ENCODE measurements at places on chromosomes 13 and 19.
A peak's percentile ranks its signal among the peaks of the same experiment; 100 is the strongest.

- DNase-seq = no peak
Observed at GRCh38 chr19:30529876-30530275, 157.7 kb downstream of the ZNF536 start.

- DNase-seq = no peak
Observed at GRCh38 chr13:106657104-106657503, 89.2 kb upstream of the ARGLU1 start.

DNA sequence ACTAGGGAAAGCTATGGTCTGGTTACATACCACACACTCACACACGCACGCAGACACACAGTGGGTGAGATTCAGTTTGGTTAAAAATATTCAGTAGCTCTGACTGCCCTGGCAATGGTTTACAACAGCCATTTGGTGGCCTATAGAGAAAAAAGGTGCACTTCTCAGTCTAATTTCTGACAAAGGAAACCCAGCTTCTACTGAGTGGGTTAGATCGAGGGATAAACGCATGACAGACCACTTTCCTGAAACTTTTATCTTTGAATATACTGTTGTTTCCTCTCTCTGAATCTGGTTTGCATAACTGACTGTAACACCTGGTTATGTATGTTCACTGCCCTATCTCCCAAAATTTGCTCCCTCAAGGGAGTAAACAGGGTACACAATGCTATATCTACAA lies 2.5 kb downstream of the LIG4 start:
- no peak for DNase-seq

DNA sequence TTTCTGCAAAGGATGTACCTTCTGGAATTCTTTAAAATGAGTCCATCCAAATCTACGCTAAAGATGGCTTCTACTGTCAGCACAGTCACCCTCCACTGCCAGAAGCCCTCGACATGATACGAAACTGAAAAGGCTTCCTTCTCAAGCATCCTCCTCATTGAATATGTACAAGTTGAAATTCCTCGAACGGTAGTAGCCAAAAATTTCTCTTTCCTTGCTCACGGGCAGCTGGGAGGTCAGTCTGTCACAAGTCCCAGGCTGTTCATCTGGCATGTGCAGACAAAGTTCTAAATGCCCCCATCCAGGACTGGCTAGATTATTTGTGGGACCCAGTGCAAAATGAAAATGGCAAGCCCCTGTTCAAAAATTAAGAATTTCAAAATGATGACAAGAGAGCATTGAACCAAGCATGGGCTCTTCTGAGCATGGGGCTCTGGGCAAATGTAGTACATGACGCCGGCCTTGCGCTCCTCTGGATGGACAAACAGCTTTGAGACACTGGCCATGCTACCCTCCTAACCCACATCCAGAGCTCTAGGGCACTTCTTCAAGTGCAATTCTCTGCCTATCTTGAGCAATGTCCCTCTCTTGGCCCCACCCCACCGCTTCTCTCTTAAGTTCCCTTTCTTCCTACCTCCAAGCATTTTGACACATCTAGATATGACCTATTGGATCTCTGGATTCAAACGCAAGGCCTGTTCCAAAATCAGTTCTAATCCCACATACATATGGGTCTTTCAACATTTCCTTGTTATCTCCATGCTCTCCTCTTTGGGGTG lies 78.9 kb upstream of the FLT1 start:
- DNase-seq = no peak

DNA sequence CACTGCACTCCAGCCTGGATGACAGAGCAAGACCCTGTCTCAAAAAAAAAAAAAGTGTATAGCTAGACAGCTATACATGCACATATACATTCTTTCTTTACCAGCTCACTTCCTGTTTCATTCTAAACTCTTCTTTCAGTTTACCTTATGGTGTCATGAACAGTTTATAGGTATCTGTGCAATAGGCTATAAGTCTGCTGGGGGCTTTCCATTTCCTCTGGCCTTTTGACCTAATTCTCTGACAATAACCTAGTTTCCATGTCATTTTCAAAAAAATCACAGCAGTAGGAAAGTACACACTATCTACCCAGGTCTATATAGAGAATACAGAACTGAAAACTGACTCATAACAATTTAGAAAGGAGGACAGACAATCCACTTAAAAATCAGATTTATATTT lies 24.4 kb upstream of the URAD start:
- DNase-seq = no peak

DNA sequence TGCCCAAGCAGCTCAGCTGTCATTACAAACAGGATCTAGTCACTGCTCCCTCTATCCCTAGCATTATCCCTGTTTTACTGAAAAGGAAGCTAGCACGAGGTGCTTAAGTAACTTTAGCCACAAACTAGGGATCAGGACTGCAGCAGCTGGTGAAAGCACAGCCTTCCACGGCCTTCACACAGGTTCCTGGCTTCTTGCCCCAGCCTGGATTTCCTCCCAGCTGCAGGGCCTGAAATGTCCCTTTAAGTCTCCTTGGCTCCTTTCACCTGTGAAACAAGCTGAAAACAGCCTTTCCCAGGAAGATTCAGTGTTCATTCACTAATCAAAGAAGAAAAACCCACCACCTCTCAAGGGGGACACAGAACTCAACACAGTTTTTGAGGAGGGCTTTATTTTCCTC lies 754.5 kb downstream of the DIAPH3 start:
- no peak for DNase-seq

GRCh38 chr13:93824286-93824685 lies 597.7 kb downstream of the GPC6 start:
- no peak for DNase-seq

GRCh38 chr13:25867038-25867437 lies 184.8 kb downstream of the SHISA2 start:
- DNase-seq = no peak

- no peak for DNase-seq
Observed at GRCh38 chr19:45638930-45639729, at the start of gene EML2. Gene EML2, minus strand, starts transcription at chr19:45639397. Its CDS starts 21 bp downstream, at chr19:45639376.

GRCh38 chr13:59677966-59678814 lies 485.5 kb downstream of the DIAPH3 start:
- no peak for DNase-seq

DNA sequence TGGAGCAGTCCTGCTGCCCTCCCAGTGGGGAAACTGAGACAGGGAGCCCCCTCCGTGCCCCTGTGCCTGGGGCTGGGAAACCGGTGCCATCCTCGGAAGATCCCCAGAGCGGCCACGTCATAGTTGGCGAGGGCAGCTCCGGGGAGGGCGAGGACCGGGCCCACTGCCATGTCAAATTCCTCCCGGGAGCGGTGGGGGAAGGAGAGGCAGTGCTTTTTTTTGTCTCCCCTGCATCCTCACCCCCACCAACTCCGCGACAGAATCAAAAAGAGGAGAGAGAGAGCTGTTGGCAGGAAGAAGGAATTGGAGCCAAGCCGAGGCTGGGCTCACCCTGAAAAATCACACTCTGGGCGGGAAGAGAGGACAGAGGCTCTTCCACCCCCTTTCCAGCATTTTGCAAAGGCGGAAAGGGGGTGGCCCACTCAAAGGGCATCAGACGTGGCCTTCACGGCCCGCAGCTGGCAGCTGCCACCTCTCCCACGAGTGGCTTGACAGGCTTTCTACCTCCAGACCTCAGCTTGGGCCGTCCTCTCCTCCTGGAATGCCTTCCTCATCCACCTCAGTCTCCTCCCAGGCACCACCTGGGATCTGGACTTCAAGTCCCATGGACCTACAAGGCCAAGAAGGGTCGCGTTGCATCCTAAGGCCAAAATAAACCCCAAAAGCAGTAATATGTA lies 19.6 kb upstream of the NFIC start:
- no peak for DNase-seq

- no peak for DNase-seq
Observed at GRCh38 chr13:32134241-32135055, 102.9 kb downstream of the FRY start.

- DNase-seq = no peak
Observed at GRCh38 chr19:47107953-47108746, 5.4 kb downstream of the ZC3H4 start.

DNA sequence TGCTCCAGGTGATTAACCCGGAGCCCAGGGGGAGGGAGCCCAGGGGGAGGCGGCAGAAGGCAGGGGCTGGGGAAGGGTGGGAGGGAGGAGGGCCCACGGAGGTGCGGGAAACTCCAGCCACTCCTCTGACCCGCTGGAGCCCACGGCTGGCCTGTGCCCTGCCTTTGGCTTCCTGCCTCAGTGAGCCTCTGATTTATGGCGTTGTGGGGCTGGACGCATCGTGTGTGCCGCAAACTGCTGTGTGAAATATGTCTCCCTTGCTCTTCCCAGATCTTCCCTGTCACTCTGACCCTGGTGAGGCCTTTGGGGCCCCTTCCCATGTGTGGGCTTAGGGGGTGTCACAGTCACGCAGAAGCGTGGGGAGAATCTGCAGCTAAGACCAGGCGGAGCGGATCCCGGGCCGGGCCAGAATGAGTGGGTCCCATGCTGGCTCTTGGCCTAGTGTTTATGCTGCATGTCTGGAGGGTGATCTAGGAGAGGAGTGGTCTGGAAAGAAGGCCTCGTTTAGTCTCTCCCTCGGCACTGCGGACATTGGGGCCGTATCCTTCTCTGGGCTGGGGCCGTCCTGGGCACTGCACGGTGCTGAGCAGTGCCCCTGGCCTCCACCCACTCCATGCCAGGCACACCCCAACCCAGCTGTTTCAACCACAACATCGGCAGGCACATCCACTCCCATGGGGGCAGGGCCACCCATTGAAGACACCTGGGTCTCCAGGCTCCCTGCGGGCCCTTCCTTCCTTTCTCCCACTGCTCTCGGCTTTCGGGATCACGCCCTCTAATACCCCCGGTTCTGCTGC lies 123.0 kb downstream of the KDM4B start:
- DNase-seq = no peak

GRCh38 chr19:8611391-8611876 lies 919 bp upstream of the ADAMTS10 start:
- DNase-seq = no peak

- no peak for DNase-seq
Observed at GRCh38 chr19:17942181-17942580, 9.4 kb downstream of the CCDC124 start.

DNA sequence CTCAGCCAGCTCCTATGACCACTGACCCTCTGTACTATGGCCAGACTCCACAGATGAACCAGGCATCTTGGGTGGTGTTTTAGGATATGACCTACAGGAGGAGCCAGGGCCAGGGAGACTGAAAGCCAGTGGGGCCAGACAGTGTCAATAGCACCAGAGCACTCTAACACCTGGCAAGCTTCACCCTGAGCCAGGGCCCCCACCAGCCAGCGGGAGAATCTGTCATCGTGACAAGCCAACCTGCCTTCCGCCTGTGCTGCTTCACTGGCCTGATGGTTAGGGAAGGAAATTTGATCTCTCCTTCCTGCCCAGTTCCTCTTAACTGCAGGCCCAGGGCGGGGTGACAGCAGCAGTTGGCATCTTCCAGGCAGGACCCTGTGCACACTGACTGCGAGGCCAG lies 222.4 kb downstream of the UQCRFS1 start:
- peak; percentile 77 for DNase-seq

GRCh38 chr19:34430738-34431625 lies 2.8 kb downstream of the UBA2 start:
- DNase-seq = peak; percentile 27

DNA sequence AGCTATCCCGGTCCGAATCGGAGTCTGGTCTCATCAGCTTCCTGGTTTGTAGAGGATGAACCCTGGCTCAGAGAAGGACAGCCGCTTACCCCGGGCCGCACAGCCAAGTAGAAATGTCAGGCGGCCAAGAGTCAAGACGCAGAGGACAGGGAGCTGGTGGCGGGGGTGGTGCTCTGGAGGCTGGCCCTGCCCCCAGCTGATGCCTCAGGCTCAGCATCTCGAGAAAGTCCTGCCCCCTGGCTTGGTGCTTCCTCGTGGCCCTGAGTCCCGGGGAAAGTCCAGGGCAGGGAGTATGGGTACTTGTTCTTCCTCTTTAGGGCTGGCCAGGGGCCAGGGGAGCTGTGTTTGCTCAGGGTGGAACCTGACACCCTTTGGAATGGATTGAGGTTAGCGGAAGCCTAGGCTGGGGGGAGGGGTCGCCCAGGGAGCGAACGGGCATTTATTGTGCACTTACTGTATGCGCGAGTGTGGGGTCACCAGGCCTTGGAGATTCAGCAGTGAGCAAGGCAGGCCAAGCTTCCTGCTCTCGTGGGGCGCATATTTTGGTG lies 2.2 kb downstream of the TJP3 start:
- no peak for DNase-seq

- no peak for DNase-seq
Observed at GRCh38 chr13:46509981-46510380, 43.0 kb upstream of the LRCH1 start.

DNA sequence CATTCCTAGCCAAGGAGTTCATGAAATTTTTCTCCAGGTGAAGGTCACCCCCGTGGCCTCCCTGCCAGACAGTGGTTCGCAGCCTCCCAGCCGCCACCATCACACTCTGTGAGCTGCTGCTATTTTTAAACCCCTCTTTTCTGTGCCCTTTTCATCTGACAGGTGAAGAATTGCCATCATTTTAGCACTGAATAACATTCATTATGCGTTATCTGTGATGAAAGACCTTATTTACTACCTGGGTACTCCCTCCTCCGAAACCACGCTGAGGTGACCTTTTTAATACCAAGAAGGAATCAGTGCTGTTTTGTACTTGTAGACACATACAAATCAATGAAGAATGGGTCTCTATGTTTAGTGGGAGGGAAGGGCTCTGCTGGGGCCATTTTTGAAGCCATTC lies 148.9 kb upstream of the GPR12 start:
- no peak for DNase-seq

GRCh38 chr19:9500796-9501195 lies 2.4 kb upstream of the ZNF560 start:
- DNase-seq = no peak

- DNase-seq = no peak
Observed at GRCh38 chr19:12726988-12727316, 3.2 kb upstream of the TNPO2 start.

DNA sequence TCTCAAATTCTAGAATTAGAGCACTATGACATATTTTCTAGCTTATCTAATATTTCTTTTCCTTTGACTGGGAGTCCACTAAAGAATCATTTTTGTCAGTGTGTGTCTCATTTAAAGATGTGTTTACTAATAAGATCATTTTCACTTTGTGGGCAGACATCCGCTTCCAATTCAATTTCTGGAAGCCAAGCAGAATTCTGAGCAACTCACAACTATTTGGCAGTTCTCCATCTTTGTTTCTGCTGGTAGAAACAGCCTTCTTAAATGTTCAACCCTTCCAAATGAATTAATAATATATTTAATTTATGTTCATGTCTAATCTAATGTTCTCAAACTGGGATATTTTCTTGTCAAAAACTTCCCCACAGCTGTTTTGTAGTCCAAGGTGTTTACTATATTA lies 411.8 kb downstream of the KCTD12 start:
- DNase-seq = no peak

DNA sequence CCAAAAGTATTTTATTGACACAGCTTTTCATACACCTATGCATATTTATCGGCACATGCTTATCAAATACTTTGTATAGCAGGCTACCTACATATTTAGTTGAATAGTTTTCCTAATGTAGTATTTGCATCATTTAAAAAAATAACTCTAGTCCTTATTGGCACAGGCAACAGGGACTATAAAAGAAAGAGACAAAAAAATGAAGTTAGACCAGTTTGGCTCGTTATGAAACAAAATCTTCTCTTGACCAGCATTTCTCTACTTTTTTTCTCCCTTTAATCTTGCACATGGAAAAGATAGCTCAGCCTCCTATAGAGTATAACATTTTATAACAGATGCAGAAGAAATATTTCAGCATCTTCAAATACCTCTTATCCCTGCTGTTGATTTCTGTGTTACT lies 794.8 kb upstream of the MIR17HG start:
- no peak for DNase-seq

GRCh38 chr13:30978981-30979956 lies 46.8 kb downstream of the TEX26 start:
- no peak for DNase-seq

GRCh38 chr19:30356951-30357579 lies 15.1 kb upstream of the ZNF536 start:
- DNase-seq = no peak
